Stromal cell of bone marrow (primary cell): ENCODE measurements at places on chromosomes 5 and 9.
A peak's percentile ranks its signal among the peaks of the same experiment; 100 is the strongest.

- DNase-seq: no peak
These were observed 54.1 kb downstream of the IPPK start for GRCh38 chr9:92615790-92616189.

- no peak for DNase-seq
These were observed 188.8 kb downstream of the COMMD10 start for GRCh38 chr5:116273448-116274242.

DNA sequence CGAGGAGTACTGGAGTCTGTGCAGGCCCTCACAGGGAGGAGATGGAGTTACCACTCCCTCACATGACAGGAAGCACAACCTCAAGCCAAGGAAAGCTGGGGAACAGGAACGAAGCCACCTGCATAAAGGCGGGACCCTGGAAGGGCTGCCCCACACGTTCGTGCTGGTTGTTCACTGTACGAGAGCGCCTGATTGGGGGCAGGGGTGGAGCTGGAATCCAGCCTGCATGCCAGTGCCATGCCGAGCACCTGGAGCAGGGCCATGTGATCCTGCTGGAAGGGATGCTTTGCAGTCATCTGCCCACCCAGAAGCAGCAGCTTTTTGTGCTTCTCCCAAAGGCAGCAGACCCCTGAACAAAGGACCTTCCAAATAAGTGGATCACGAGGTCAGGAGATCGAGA, 11.4 kb downstream of the GRM6 start:
- DNase-seq: no peak

DNA sequence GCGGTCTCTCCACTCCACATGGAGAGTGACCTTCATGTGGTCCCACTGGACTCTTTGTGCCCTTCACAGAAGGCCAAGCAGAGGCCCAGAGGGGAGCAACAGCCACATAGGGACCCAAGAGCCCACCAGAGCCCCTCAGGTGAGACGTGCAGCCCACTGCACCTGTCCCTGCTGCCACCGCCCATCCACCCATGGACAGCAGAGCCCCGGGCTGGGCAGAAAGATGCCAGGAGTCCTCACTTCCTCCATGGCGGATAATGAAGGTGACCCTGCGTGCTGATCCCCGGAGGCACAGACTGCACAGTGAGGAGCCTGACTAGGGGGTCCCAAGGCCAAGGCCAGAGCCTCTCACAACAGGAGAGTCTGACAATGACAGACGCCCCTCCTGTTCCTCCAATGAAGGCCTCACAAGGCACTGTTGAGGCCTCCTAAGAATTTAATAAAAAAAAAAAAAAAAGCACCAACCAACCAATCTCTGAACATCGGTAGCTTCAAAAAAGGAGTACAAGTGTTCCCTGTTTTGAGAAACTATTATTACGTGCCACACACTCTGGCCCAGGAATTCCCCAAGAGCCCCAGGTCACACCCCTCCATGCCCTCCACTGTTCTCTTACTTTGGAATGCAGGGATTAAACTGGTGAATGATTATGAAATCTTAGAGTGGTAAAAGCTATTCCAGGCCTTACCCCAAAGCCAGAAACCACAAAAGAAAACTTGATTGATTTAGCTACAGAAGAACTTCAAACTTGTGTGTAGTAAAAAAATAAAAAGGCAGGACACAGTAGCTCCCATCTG, 2.8 kb upstream of the PPP1R26 start:
- DNase-seq: peak; percentile 38

GRCh38 chr5:126777257-126777974, 480 bp downstream of the LMNB1 start:
- DNase-seq: no peak

DNA sequence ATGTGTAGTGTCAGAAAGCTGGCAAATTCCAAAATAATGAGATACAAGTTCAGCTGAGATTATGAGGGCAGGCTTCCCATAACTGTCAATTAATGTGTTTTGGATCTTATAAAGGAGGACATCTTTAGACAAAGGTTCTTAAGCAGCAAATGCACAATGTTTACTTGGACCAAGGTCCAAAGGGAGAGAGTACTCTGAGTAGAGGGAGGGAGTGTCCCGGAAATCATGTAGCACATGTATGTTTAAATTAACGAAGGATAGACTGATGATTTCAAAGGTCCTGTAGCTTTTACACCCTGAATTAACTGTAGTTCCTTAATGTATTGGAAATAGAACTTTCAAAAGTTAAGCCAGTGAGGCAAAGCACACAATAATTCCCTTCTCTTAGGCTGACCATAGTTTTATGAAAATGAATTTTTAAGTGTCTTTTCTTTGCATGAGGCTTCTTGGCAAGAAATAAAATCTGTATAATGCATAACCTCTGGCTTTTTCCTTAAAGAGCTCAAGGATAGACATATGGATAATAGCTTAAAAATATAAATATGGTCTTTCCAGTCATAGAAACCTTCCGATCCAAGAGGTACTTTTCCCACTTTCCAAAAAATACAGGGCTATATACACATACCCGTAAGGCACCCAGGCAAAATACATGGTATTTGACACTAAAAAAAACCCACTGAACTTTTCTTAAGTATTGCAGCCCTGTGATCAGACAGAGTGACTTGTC, 93.0 kb downstream of the PCSK5 start:
- DNase-seq: no peak

- DNase-seq: no peak
These were observed 370.4 kb downstream of the IRX2 start for GRCh38 chr5:2381070-2381469.

- DNase-seq: no peak
These were observed 123.9 kb downstream of the FOCAD start for GRCh38 chr9:20808002-20808401.

DNA sequence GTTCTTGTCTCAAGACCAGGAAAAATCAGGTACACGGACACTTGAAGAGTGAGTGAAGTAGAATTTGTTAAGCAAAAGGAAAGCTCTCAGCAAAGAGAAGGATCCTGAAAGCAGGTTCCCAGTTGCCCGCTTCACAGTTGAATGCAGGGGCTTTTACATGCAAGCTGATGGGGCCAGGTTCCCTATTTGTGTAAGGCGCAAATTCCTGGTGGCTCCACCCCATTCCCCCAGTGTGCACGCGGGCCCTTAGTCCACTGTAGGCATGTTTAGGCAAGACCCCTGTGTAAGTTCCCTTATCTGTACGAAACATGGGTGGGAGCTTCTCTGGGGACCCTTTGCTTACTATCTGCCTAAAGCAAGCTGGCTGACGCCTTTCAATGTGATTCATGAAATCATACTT, 2.7 kb upstream of the AGTPBP1 start:
- no peak for DNase-seq

GRCh38 chr9:123753016-123753415, 176.9 kb downstream of the DENND1A start:
- no peak for DNase-seq

DNA sequence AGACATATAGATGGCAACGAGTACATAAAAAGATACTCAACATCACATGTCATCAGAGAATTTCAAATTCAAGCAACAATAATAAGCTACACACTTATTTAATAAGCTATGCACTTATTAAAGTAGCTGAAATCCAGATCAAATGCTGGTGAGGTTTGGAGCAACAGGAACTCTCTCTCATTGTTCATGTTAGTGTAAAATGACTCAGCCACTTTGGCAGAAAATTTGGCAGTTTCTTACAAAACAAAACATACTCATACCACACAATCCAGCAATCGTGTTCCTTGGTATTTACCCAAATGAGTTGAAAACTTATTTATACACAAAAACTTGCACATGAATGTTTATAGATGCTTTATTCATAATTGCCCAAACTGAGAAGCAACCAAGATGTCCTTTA, 131.5 kb upstream of the NFIL3 start:
- peak; percentile 19 for DNase-seq

- DNase-seq: no peak
These were observed at the start of gene SHROOM1 for GRCh38 chr5:132830436-132831094. TSS of gene SHROOM1 (minus strand) at chr5:132830647. CDS start at chr5:132826140, 4,507 bp downstream.

DNA sequence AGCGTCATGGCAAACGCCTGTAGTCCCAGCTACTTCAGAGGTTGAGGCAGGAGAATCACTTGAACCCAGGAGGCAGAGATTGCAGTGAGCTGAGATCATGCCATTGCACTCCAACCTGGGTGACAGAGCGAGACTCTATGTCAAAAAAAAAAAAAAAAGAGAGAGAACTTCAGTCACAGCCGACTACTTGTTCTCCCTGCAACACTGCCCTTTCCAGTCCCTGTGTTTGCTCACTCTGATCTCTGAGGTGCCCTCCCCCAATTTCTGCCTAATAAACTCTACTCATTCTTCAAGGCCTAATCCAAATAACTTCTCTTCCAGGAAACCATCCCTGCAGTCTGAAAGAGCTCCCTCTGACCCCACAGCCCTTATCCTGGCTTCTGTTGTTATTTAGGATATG, 28.1 kb downstream of the GFRA3 start:
- no peak for DNase-seq

DNA sequence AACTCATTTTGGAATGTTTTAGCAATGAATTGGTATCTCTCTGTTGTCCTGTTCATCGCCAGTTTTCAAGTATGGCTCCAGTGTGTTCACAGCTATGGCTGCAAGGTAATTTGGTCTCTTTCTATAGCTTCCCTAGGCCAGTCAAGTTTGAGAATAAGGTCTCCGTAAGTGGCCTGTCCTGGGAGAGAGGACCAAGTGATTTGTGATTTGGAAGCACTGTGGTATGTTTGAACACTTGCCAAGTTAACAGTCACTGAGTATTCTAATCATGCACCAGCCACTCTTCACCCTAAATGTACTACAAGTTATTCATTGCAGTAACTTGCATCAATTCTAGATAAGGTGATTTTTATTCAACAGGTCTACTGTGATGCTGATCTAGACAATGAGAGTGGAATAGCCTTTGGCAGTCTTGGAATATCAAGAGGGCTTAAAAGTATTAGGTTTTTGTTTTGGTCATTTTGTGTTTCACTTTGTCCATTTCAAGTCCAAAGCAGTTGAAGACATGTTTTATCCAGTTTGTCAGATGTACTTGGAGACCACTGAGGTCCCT, 41.1 kb downstream of the G3BP1 start:
- DNase-seq: no peak

GRCh38 chr5:153641183-153641688, 150.8 kb downstream of the GRIA1 start:
- DNase-seq: no peak

DNA sequence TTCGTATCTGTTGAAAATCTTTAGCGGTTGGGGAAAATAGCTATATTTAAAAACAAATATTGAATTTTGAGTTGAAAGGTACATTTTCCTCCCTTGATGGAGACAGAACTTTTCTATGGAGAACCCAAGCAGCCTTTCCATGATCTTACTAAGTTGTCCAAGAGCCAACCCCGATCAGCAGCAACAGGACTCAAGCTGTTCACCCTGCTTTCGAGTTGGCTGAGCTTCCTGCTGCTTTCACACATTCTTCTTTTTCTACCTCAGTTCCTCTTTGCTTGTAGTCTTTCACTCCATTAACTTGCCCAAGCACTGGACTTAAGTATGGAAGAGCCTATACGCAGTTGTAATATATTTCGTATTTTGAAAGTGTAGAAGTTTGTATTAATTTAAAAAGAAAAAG, 59.4 kb downstream of the IL6ST start:
- no peak for DNase-seq

DNA sequence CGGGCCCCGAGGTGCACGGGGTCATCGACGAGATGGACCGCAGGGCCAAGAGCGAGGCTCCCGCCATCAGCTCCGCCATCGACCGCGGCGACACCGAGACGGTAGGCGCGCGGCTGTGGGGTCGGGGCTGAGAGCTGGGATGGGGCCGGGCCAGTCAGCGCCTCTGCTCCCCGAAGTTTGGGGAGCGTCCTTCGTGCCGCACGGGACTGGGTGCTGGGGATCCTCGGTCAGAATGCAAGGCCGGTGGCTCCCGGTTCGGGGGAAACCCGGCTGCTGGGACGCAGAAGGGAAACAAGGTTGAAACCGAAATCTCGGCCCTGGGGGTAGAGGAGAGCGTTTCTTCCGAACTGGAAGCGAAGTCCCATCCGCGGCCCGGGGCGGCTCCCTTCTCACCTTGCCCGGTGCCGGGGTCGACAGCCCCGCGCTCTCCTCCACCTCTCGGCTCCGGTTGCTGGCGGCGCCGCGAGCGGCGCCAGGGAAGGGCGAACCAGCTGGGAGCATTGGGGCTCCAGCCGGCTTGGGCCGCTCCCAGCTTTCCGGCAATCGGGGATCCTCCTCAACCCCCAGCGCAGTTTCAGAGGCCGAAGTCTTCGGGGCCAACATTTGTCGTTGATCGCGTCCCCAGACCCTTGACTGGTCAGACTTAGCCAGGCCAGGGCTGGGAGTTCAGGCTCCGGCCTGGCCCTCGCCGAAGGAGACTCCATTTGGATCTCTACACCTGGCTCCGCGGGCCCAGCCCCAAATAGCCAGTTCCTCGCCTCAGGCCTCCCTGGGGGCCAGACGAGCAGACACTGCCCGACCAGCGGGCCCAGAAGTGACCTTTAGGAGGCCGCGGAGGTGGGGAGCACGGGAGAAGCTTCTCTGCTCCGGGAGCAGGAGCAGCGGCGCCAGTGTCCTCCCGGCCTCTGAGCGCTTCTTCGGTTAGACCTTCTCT, 1.1 kb downstream of the LHX2 start:
- DNase-seq: no peak

DNA sequence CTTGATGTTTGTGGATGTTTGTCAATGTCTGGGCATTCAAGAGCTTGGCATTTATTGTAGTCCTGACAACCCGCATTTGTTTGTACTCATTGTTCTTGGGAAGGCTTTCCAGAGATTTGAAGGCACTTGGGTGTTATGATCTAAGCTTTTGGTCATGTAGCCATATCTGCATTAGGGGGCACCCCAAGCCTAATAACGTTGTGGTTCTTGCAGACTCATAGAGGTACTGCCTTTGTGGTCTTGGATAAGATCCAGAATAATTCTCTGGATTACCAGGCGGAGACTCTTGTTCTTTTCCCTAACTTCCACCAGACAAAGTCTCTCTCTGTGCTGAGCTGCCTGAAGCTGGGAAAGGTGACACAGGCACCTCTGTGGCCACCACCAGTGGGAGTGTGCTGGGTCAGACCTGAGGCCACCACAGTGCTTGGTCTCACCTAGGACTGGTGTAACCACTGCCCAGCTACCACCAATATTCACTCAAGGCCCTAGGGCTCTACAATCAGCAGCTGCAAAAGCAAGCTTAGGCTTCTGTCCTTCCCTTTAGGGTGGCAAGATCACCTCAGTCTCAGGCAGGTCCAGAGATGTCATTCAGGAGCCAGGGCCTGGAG, 144.4 kb upstream of the TAS2R1 start:
- no peak for DNase-seq

- no peak for DNase-seq
These were observed 137.8 kb downstream of the CEMIP2 start for GRCh38 chr9:71630377-71630995.

- no peak for DNase-seq
These were observed 173.7 kb downstream of the DAB2IP start for GRCh38 chr9:121825031-121825691.

- no peak for DNase-seq
These were observed 5.0 kb downstream of the PRUNE2 start for GRCh38 chr9:76900884-76901440.

DNA sequence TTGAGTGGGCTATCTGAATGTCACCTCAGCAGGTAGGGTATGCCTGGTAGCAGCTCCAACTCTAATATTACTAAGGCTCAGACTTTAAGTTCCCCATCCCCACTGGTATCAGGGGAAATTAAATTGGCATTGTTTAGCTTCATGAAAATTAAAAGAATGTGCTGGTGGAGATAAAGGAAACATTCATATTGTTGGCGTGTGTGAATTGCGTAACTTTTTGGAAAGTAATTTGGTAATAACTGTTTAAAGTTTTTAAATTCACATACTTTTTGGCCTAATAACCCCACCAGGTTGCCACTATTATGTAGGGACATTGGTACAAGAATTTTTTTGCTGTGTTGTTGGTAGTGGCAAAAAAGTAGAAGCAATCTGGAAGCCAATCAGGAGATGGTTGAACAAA, 29.4 kb downstream of the TNPO1 start:
- DNase-seq: no peak
